Amniotic stem cell (primary cell): ENCODE measurements at places on chromosomes 12 and 14.

GRCh38 chr12:78208092-78208491 lies 377.4 kb downstream of the NAV3 start:
- DNase-seq = no peak

DNA sequence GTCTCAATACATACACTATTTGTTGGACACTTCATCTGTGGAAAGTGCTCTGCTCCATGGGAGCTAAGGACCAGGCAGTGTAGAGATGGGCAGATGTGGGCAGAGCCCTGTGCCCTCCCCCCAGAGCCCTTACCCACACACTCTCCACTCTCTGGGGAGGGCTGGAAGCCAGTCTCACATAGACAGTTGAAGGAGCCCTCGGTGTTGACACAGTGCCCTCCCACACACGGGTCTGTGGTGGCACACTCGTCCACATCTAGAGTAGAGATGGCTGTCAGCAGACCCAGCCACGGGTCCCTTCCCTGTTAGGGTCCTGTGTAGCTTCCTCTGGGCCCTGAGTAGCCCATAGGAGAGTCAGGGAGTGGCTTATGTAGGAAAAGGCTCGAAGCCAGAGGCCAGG lies 14.3 kb downstream of the ISCA2 start:
- DNase-seq = no peak

- no peak for DNase-seq
Observed at GRCh38 chr12:71786829-71787228, 32.2 kb downstream of the RAB21 start.

GRCh38 chr14:65267856-65268255 lies 144.7 kb upstream of the FUT8 start:
- DNase-seq = no peak

DNA sequence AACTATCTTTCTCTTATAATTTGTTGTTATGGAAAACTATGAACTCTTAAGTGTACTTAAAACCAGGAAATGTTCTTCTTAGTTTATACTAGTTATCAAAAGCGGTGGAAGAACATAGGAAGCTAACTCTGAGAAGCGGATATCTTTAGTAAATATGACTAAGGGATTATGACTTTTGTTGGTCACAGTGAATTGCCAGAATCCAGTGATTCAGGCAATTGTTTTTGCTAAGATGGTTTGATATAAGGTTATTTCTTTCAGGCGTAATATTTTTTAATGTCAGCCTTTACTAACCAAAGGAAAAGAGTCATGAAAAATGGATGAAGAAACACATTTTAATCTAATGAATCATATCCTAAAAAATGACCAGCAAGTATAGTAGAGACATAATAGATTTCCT lies 473.5 kb downstream of the FOXG1 start:
- DNase-seq = peak; percentile 42

- DNase-seq = no peak
Observed at GRCh38 chr12:47834199-47834903, 14.6 kb upstream of the HDAC7 start.

GRCh38 chr12:42539696-42540095 lies 49.9 kb downstream of the PRICKLE1 start:
- no peak for DNase-seq

- peak; percentile 82 for DNase-seq
Observed at GRCh38 chr12:51886021-51886710, 1.7 kb upstream of the ANKRD33 start.

- no peak for DNase-seq
Observed at GRCh38 chr14:74756326-74756725, 6.8 kb upstream of the YLPM1 start.
